ENCODE measurements at places on chromosomes 7 and 10.

DNA sequence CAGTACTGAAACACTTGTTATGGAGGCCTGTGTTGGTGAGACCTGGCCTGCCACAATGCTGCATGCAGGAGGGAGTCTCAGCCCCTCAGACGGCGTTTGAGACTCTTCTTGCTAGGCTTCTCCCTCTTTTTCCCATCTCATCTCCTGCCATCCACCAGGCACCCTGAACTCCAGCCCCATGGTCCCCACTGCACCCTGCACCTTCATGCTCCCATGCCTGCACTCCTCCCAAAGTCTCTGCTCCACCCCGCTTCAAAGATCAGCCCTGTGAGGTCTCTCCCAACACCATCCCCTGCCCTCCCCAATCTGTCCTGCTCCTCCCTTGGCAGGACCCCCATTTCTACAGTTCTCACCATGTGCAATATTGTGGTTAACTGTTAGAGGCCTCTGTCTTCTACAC is 61.7 kb downstream of the VOPP1 start:
- no peak for DNase-seq

GRCh38 chr7:130319541-130319940 is 25.1 kb upstream of the CPA5 start:
- DNase-seq: no peak

DNA sequence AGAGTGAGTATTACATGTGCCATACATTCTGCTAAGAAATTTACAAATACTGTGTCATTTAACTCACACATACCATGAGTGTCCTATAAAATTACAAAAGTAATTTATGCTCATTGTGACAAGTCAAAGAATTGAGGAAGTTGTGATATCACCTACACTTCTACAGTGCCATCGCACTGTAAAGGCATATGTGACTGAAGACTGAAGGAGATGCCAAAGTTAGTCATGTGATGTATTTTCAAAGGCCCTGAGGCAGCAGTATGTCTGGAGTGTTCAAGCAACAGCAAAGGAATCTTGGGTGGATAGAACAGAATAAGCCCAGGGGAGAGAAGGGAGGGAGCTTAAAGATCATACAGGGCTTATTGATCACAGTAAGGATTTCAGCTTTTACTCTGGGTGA is 176.8 kb downstream of the WNT2 start:
- no peak for DNase-seq

DNA sequence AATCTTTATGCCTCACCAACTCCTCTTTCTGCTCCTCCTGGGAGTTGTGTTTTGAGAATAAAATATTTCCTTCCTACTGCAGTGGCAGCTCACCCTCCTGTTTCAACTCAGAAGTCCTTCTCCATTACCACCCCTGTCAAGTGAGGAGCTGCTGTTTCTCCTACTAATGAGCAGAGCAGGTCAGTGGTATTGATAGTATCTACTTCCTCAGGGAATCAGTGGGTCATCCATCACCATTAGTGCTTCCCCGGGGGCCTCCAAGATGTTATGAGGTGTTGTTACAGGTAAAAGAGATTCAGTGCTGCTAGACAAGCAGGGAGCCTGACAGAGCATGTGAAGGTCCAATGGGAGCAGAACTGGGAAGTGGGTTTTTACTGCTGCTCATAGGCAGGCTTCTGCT is 795.2 kb downstream of the REEP3 start:
- DNase-seq: no peak

DNA sequence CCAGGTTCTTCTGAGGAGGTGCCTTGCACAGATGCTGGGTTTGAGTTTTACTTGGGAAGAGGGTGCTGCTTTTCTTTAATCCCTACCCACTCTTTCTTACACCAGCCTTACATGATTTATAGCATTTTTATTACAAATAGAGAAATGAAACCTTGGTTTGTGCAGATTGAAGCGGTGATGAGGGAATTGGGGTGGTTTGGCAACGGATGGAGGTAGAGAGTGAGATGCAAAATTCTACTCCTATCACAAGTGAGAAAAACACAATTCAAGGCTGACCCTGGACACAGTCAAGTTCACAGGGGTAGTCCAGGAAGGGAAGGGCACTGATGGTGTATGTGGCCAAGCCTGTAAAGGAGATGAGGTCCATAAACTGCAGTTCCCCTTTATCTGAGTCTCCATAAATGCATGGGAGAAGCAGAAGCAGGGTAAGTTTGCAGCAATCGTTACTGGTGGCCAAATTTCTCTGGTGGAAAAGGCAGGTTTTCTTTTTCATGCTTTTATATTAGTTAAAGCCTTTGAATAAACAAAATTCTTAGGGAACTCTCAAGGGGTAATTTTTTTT is 214.3 kb downstream of the JAZF1 start:
- no peak for DNase-seq

DNA sequence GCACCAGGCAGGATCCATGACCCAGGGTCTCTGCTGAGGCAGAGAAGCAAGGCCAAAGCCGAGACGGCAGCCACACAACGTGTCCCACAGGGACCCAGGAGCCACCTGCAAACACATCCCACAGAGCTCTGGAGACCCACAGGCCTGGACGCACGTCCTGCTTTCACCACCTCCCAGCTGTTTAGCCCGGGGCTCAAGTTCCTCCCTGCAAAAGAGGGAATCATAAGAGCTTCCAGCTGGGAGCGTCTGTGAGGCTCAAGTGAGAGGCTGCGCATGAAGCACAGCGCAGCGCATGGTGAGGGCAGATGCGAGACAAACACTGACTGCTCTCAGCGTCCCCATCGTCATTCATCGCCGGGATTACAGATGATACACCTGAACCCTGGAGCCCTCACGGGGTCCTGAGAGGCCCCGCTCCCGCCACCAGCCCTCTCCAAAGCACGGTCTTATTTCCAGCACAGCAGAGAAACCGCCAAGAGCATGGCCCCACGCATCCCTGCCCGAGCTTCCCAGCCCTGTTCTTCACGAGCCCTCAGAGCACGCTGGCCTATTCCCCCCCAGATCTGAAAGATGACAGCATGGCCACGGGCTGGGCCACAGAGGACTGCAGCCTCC is 88.7 kb downstream of the MAD1L1 start:
- no peak for DNase-seq

- DNase-seq: no peak
These were observed 267.9 kb upstream of the SP8 start for GRCh38 chr7:21054427-21055112.

DNA sequence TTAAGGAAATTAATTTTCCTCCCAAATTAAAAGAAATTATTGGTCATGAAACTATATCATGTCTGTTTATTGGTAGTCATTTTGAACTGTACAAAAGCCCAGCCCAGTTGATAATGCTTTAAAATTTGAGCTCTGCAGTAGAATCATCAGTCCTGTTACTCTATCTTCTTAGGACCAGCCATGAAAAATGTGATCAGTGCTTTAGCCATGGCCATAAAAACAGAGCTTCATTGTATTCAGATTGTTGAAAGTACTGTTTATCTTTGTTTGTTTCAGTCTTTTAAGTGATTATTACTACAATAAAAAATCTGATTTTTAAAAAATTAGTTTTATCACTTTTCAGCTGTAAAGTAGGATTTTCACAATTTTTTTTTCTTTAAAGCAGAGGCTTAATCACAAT is 13.7 kb upstream of the TFAM start:
- no peak for DNase-seq

GRCh38 chr10:106557951-106558733 is 606.4 kb downstream of the SORCS1 start:
- DNase-seq: no peak

GRCh38 chr7:105149827-105150226 is 135.8 kb downstream of the KMT2E start:
- DNase-seq: no peak

DNA sequence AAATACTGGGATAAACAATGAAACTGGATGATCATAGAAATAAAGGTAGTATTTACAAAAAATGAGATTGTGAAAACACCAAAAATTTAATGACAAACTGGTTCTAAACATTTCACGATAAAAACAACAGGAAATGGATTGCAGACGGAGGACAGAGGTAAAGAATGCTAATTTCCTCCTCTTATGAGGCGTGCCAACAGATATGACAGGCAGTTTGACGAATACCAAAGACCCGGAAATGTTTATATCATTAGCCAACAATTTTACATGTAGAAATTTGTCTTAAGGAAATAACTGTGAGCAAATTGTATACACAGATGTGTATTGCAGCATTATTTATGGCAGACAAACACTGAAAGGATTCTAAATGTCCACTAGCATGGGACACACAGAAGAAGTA is 162.0 kb upstream of the MGMT start:
- no peak for DNase-seq

- DNase-seq: no peak
These were observed 117.6 kb upstream of the DPP6 start for GRCh38 chr7:153934629-153935028.

Measured in activated B cell treated with CpG ODN at 0.5 μM for 24 hours (primary cell).